ENCODE measurements at places on chromosomes 3 and 15.

- no peak for DNase-seq
These were observed 28.6 kb upstream of the KBTBD12 start for GRCh38 chr3:127886231-127886955.

- no peak for DNase-seq
These were observed 13.2 kb downstream of the PAK6 start for GRCh38 chr15:40252141-40252437.

- DNase-seq = no peak
These were observed 28.0 kb upstream of the TMOD3 start for GRCh38 chr15:51801391-51801835.

- DNase-seq = no peak
These were observed 2.6 kb upstream of the XYLB start for GRCh38 chr3:38343797-38344594.

GRCh38 chr3:101676216-101676764 lies 642 bp downstream of the ZBTB11 start:
- peak; percentile 94 for DNase-seq

DNA sequence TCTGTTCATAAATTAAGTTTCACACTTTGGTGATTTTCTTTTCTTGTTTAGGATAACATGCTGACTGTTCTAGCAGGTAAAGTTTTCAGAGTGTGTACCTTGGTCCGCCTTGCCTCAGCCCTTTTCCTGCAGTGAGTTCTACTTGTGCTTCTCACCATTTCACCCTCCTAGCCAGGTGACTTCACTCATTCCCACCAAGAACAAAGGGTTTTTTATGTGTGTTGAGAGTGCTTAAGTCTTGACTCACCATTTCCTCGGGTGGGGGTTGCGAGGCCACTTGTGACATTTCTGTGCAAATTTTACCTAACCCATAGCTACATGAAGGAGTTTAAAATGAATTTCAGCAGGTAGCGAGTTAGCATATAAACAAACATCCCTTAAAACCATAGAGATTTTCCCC lies 81.4 kb downstream of the C3orf38 start:
- no peak for DNase-seq

- no peak for DNase-seq
These were observed 18.3 kb downstream of the MYZAP start for GRCh38 chr15:57609805-57610529.

DNA sequence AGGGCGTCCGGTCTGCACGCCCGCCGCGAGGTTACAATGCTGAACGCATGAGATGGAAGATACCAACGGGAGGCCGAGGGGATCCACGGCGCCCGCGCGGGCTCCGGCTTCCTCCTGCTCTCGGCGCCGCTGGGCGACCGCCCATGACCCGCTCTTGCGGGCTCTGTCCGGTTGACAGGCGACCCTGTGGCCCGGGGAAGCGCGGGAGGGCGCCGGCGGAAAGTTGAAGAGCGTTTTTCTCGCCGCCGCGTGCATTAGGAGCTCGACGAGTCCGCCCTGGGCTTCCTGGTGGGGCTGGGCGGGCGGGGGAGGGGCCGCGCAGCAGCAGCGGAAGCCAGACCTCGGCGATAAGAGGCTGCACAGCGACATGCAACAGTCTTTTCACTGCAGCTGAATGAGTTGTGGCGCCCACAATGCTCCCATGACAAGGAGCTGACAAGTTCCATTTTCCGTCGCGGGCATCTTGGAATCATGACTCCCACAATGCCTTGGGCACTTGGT lies at the start of gene MBNL1:
MBNL1 (plus strand) TSS at position 375 of the 501 bp plus-strand sequence. CDS start 31,265 bp downstream, outside the sequence.
- peak; percentile 81 for DNase-seq

GRCh38 chr3:128855569-128855968 lies 23.9 kb upstream of the ACAD9 start:
- no peak for DNase-seq

GRCh38 chr3:122232485-122232884 lies 49.0 kb downstream of the CASR start:
- DNase-seq = no peak

- DNase-seq = no peak
These were observed 3.3 kb downstream of the RPL35A start for GRCh38 chr3:197953325-197953724.

GRCh38 chr15:40536501-40536900 lies 28.3 kb downstream of the CCDC32 start:
- DNase-seq = no peak

DNA sequence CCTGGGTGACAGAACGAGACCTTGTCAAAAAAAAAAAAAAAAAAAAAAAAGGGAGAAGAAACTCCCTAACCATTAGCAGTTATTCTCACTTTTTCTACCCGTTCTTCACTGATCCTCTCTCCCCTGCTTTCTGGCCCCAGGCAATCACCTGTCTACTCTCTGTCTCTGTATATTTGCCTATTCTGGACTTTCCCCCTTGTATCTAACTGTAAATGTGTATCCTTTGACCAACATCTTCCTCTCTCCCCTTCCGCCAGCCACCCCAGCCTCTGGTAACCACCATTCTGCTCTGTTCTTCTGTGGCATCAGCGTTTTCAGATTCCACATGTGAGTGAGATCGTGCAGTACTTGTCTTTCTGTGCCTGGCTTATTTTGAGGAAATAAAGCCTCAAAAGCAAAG lies 6.9 kb downstream of the CYFIP1 start:
- no peak for DNase-seq

DNA sequence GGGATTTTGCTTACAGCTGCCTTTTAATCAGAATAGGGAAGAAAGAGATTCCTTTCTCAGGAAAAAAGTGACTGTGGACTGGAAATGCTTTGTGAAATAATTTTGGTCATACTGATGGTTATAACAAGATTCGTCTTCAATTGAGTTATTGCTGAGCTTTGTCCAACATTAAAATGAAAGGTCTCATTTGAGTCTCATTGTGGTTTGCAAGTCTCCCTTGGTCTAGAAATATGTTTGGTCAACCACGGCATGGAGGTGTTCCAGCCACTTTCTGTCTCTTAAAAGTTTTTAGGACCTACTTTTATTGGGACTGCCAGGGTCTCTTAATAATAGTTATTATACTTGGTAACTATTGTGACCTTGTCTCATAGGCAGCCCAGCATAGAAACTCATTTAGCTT lies 15.3 kb downstream of the FLNB start:
- DNase-seq = no peak

DNA sequence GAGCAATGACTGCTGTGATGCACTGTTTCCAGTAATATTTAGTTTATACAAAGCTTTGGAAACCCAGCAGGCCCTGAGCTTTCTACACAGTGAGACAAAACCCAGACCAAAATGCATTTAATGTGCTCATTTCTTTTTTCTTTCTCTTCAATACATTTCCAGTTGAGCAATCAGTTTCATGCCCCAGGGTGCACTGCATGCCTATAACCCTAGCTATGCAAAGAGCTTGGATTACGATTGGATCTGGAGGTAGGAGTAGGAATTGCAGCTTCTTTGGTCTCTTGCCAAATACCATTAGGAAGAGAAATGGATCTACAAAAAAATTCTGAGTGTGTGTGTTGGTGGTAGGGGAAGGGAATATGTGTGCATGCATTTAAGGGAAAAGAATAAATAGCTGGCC lies 1001.4 kb downstream of the SQOR start:
- DNase-seq = no peak

- DNase-seq = no peak
These were observed 23.1 kb upstream of the MBNL1 start for GRCh38 chr3:152245498-152246170.

GRCh38 chr3:67653425-67654098 lies 850 bp downstream of the SUCLG2 start:
- no peak for DNase-seq

DNA sequence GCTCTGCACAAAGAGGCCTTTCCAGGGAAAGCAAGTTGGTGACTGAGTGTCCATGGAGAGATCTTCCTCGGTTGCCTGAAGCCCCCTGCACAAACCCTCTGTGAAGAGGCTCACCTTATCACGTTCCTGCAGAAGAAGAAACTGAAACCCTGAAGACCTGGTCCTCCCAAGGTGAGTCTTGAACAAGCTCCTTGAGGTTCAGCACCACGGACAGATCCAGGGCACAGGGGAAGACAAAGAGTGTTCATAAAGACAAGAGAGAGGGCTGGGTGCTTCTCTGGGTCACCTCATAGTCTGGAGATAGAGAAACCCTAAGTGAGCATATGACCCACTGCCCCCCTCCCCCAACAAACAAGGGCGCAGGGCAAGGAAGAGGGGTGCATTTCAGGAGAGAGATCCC lies 21.7 kb upstream of the TBC1D21 start:
- peak; percentile 20 for DNase-seq

DNA sequence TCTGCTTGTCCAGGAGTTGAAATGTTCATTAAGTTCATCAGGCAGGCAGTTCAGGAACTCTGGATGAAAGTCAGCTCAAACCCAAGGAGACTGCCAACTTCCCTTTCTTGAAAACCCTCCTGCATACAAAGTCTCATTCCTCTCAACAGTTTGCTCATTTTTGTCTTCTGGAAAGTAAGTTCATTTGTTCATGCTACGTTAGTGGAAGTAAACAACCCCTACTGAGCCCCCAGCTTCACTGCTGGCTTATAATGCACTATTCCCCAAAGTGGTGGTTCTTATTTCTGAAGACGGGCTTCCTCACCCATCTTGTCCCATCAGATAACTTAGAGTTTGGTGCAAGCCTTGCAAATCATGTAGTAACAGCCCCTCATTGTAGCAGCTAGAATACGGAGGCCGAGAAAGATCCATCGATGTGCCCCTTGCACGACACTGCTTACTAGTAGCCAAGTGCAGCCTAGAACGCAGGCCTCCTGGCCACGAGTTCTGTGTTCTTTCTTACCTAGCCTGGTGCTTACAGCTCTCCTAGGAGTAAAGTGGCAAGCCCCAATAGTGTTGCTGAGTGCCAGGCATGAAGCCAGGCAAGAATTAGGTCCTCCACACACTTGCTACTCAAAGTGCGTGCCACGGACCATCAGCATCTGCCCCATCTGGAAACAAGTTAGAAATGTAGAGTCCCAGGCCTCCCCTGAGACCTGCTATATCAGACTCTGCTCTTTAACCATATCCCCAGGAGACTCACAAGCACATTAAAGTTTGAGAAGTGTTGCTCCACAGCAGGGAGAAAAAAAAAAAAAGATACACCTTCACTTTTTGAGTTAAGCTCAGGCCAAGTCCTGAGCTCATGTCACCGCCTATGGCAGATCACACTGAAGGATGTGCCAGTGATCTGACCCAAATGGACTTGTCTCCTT lies 82.5 kb downstream of the RFTN1 start:
- DNase-seq = no peak

DNA sequence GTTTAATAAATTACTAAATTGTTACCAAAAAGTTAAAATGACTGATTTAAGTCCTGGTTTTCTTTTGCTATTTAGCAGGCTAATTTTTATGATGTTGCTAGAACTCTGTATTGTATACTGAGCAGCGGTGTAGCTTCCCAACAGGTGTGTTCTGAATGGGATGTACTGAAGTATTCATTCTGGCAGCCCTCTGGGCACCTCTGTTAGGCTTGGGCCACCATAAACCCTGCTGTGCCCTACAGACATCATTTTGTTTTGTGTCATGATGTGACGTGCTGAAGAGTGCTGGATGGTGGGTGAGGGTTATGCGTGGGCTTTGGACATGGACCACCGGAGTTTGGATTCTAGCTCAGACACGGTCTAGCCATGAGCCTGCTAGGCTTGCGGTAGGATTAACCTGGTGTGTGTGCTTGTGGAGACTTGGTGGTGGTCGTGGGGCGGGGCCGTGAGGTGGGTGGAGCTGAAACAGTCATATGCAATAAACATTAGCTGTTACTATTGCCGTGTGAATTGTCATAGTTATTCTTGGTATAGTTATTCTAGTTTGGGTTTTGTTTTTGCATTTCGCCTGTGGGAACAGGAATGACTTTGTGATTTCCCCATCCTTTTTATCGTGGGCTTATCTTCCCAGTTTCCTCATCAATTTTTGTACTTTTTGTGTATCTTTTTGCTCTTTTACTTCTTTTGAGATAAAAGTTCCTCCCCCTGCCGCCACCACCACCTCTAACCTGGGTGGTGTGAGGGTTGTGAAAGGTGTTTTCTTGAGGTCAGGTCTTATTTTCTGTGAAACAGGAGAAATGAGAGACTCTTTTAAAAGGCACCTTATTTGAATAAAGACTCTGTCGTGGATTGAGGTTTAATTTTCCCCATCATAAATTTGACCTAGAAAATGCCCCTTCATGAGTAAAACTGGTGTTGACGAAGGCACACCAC lies 93.7 kb downstream of the MCTP2 start:
- no peak for DNase-seq

DNA sequence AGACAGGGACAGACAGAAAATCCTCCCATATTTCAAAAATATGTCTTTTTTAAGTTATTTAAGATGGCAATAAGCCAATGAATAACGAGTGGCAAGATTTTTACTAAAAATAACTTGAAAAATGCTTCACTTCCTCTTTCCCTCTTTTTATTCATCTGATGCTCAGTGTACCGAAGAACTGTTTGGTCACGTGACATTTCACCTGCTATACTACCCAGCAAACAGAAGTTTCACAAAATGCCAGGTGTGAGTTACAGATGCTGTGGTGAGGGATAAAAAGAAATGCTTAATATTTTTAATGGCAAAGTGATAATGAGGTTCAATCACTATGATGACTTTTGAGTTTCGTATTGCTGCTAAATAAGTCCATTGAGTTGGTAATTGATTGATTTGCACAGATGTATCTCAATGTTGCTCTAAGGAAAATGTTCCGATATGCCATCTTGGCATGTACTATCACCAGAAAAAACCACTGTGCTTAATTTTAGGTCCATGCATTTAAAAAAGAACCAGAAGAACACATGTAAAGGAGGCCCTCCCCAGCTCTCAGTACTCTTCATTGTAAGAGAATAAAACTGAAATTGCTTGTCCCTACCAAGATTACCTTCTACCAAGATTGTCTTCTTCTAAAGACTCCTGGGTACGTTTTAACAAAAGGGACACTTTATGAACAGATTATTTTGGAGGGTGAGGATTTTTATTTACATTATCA lies 26.0 kb upstream of the SEC62 start:
- no peak for DNase-seq

GRCh38 chr15:79900087-79900486 lies 3.3 kb upstream of the MTHFS start:
- DNase-seq = no peak

DNA sequence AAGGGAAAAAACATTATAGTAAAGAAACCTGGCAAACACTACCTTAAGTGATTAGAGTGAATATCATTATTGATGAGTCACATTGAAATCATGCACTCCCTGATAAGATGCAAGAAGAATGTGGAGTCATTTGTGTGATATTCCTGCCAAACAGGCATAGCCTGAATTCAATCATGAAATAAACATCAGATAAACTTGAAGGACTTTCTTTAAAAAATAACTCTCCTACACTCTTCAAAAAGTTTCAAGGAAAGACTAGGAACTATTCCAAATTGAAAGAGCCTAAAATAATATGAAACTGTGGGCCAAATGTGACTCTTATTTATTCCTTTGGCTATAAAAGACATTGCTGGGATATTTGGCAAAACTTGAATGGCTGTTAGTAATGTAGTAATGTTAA lies 625.7 kb upstream of the LMCD1 start:
- DNase-seq = no peak
